ENCODE measurements at places on chromosomes 13 and 19.

DNA sequence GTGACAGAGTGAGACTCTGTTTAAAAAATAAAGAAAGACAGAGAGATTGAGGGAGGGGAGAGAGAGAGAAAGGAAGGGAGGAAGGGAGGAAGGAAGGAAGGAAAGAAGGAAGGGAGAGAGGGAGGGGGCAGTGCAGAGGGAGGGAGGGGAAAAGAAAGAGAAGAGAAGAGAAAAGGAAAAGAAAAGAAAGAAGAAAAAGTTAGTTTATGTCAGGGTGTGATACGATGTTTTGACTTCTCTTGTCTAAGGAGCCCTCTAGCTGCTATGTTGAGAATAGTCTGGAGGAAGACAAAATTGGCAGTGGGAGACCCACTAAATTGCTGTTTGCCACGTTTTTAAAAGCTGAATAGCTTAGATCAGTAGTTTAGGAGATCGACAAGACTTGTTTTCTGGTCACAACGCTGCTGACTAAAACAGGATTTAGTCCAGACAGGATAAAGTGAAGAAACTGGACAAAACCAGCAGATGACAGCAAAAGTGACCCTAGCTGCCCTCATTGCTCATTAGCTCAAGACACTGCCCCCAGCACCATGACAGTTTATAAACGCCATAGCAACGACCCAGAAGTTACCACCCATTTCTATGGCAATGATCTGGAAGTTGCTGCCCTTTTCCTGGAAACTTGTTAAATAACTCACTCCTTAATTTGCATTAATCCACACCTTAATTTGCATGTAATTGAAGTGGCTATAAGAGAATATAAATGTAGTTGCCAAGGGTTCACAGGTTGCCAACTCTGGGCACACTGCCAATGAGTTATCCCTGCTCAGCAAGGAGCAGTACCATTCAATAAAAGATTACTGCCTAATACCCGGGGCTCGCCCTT lies 11.1 kb downstream of the TEX101 start:
- DNase-seq: no peak

DNA sequence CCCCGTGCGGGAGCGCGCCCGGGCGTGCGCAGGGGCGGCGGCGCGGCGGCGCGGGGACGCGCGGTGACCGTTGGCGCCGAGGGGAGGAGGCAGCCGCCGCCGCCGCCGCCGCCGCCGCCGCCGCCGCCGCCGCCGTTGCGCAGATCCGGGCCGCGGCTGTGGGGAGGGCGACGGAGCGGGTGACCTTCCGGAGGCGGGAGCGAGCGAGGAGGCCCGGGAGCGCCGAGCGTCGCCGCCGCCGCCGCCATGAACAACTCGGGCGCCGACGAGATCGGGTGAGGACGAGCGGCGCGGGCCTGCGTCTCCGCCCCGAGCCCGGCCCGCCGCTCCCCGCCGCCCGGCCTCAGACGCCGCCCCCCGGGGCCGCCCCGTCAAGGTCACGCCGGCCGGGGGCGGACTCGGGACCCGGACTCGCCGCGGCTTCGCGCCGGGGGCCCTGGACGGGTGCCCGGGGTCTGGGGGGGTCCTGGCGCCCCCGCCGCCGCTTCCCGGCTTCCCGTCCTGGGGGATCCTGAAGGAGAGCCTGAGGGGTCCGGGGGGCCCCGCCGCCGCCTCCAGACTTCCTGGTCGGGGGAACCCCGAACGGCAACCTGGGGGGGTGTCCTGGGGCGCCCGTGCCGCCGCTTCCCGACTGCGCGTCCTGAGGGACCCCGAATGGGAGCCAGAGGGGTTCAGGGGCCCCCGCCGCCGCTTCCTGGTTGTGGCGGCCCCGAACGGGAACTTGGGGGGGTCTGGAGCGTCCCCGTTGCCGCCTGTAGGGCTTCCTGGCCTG lies at the start of gene DAZAP1:
Gene DAZAP1, plus strand, starts transcription at position 59 of the 772 bp plus-strand sequence. Its CDS starts 188 bp downstream, at position 247.
- no peak for DNase-seq

GRCh38 chr13:52711286-52711685 lies 28.3 kb downstream of the CNMD start:
- no peak for DNase-seq

- DNase-seq: no peak
These were observed 789.1 kb downstream of the GPC5 start for GRCh38 chr13:92187378-92187989.

GRCh38 chr19:4795400-4795799 lies 3.9 kb downstream of the FEM1A start:
- DNase-seq: no peak

DNA sequence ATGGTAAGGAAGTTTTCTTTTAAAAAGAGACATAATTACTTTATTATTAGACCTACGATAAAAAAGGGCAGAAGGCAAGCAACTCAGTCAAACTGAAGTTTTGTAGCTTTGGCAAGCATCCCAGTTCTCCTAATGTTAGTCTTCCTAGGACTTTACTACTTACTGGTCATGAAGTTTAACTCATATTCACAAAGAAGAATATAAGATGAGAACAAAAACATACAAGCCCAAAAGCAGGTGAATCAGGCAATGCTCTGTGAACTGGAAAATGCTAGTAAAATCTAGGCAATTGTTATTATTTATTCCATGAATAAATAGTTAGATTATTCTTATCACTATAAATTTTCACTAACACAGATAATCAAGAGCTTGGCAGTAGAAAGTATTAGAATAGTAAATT lies 85.0 kb downstream of the MIPEP start:
- DNase-seq: no peak

DNA sequence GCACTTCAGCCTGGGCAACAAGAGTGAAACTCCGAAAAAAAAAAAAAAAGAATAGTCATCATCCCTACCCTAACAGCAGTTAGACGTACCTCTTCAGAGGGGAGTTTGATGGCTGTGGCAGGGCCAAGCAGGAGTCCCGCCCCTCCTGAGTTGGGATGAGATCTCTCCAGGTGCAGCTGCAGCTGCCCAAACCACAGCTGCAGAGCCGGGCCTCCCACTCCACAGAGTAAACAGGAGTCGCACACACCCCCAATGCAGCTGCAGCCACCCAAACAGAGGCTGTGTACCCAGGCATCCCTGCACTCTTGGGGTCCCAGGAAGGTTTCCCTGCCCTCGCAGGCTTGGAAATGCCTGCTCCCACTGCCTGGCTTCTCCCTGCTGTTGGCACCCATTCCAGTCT lies 17.4 kb upstream of the MLLT1 start:
- no peak for DNase-seq

DNA sequence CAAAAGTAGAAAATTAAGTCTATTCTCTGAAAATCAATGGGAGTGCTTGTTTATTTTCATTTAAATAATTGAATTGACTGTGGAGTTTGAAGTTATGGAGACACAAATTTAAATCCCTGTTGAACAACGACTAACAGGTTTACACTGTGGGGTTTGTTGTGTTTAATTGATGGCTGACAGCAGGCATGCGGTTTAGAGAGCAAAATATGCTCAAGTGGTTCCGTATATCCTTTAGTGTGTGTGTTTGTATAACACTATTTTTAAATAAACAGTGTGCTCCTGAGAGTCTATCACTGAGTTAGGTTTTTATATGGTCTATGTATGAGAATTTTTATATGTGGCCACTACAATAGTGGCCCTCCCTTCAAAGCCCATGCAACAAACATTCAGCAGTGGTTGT lies 332.0 kb downstream of the GPC6 start:
- DNase-seq: no peak

DNA sequence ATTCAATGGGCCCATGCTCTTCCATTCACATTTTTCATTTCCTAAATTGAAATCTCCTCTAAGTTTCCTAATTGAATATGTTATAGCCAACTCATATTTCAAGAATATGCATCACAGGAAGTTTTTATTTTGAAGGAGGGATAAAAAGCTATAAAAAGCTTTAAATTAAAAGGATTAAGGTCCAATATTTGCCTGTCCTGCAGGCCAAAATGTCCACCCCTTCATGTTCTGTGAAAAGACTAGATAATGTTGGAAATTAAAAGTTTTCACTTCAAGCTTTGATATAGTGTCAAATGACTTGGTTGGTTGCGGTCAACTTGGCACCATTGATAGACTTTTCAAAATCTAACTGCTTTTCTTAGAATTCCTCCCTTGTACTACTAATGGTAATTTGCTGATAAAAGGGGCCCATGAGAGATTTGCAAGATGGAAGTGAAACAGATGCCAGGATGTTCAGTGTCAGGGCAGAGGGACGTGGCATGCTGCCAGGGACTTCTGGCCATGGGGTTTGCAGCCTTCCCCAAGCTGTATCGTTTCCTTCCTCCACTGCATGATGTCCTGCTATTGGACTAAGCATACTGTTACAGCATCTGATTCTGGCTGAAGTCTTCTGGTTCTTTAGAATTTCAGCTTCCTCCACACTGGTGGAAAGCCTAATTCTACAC lies 547.3 kb upstream of the MIR17HG start:
- DNase-seq: no peak

- DNase-seq: no peak
These were observed 2.5 kb upstream of the RFPL4AL1 start for GRCh38 chr19:55766466-55766865.

DNA sequence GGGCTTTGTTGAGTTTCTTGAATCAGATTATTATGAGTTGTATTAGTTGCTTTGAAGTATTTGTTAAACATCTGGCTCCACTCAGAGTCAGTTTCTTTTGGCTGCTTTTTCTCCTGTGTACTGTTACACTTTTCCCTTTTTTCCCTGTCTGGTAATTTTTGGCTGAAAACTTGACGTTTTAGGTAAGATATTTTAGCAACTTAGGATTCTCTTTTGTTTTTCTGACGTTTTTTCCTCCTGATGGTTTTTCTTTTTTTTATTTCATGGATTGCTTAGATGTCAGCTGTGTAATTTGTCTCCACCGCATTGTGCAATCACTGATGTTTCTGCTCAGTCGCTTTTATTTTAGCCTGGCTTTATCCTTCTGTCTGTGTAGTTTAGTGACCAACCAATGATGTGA lies 20.7 kb downstream of the RFC3 start:
- no peak for DNase-seq

GRCh38 chr13:25422153-25422552 lies 50.4 kb downstream of the ATP8A2 start:
- DNase-seq: no peak

GRCh38 chr13:21997726-21998125 lies 326.9 kb downstream of the FGF9 start:
- DNase-seq: no peak

DNA sequence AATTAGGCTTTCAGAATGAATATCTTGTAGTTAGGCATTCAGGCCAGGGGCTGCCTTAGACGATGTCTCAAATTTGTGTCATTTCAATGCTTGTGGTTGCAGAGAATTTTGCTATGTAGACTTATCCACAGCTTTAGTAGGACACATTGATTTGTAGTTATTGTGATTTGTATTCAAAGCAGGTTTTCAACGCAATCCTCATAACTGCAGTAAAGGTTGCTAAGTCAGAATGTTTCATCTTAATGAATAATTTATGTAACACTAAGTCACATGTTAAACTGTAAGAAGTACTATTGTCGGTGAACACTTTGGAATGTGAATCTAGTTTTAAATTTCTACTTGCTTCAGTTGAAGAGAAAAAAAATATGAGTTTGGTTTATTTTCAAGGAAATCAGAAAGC lies 1117.2 kb upstream of the SPRY2 start:
- DNase-seq: no peak

GRCh38 chr13:44267980-44268379 lies 105.6 kb upstream of the SERP2 start:
- DNase-seq: no peak

All from activated T-helper 2 cell treated with anti-CD3 and anti-CD28 coated beads, Interferon-gamma antibody, Interleukin-2, Interleukin-4, amounts not matched to agents 10 μg/mL and 5 μg/mL and 100 μg/mL, durations not matched to agents 14 hours and 24 hours and 36 hours (primary cell).